ENCODE measurements at places on chromosomes 11 and 22.
A peak's percentile ranks its signal among the peaks of the same experiment; 100 is the strongest.

- DNase-seq, result no peak
Measured at GRCh38 chr22:48299801-48300200, 1527.9 kb downstream of the BRD1 start.

GRCh38 chr22:37300551-37301017 lies 18.3 kb downstream of the CYTH4 start:
- no peak for DNase-seq

DNA sequence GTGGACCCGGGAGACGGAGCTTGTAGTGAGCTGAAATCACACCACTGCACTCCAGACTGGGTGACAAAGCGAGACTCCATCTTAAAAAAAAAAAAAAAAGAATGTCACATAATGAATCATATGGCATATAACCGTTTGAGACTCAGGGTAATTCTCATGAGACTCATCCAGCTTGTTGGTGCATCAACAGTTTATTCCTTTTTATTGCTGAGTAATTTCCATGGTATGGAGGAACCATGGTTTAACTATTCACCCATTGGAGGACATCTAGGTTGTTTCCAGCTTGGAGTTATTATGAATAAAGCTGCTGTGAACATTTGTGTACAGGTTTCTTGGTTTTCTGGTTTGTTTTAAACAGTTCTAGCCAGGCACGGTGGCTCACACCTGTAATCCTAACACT lies 25.3 kb downstream of the PPARA start:
- no peak for DNase-seq

- DNase-seq, result no peak
Measured at GRCh38 chr11:109443052-109443451, 21.1 kb downstream of the C11orf87 start.

DNA sequence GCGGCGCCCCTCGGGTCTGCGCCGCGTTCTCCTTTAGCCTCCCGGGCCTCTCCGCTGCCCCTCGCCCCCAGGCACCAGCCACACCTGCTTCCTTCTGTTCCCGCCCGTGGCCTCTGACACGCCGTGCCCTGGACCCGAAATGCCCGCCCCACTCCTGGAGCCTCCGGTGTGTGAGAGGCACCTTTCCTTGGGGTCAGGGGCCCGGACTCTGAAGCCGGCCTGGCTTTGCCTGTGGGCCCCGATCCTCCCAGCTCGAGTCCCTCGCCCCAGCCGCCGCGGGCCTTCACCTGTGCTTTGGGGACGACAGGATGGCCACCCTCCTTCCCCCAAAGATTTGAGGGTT lies 661 bp upstream of the CDPF1 start:
- no peak for DNase-seq

DNA sequence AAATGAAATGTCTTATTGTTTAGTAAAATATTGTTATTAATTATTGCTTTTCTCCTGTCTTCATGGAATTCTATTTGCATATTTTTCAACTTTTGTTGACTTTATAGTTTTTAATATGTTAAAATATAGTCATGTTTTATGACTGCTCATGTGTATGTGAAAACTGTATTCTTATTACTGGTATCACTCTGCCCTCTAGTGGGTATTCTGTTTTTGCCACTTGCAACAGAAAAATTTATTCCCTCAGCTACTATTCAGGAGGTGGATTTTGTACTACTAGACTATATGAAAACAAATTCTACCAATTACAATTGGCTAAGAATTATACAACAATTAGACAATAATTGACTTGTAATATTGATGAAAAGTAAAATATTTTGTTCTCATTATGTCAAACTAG lies 45.0 kb downstream of the OR4C6 start:
- no peak for DNase-seq

GRCh38 chr11:68447015-68447801 lies 13.3 kb upstream of the PPP6R3 start:
- DNase-seq, result peak; percentile 60

- no peak for DNase-seq
Measured at GRCh38 chr11:42161886-42162285, 702.4 kb upstream of the LRRC4C start.

DNA sequence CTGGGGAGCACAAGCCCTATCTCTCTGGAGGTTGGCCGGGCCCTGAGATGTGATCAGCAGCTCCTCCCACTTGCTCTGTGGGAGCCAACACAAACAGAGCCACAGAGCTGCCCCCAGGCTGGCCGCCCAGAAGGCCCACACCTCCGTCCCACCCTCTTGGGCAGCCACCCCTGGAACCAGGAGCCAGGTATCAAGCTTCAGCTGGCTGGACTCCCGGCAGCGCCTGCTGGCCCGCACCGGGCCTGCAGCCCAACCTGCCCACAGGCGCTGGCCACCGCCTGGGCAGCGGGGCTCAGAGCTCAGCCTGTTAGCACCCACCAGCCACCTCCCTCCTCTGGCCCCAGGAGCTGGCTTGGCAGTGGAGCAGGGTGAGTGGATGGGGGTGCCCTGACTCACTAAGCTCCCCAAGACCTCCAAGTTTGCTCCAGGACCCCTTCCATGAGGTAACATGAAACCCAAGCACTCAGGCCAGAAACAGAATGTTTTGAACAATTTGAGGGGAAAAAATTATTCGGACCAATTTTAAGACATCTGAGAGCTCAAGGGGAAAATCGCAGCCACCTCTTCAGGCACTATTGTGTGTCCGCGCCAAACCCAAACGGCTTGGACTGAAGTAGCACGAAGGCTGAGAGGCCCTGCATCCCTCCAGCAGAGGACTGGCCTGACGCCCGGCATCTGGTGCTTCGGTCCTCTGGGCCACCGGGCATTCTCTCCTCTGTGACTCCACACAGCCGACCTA lies 450.8 kb downstream of the SOX6 start:
- DNase-seq, result no peak

- DNase-seq, result no peak
Measured at GRCh38 chr11:100863080-100863581, 176.0 kb downstream of the ARHGAP42 start.

DNA sequence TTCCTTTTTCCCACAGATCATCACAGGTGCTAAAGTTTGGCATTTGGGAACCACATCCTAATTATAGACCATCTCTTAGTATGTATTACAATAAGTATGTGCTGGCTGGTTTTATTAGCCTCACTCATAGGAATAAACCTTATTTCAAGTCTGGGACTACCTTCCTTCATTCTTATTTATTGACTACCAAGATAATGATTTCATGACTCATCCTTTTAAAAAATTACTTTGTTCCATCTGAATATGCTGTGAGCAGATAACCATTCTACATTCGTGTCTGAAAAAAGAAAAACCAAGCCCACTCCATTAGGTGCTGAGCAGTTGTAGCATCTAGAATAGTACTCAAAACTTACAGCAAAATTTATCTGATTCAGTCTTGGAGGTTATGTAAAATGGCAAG lies 12.3 kb downstream of the TNRC6B start:
- DNase-seq, result no peak

- no peak for DNase-seq
Measured at GRCh38 chr11:62725646-62726045, 1.6 kb downstream of the HNRNPUL2 start.

- no peak for DNase-seq
Measured at GRCh38 chr22:24411256-24412004, 16.0 kb upstream of the ADORA2A start.

DNA sequence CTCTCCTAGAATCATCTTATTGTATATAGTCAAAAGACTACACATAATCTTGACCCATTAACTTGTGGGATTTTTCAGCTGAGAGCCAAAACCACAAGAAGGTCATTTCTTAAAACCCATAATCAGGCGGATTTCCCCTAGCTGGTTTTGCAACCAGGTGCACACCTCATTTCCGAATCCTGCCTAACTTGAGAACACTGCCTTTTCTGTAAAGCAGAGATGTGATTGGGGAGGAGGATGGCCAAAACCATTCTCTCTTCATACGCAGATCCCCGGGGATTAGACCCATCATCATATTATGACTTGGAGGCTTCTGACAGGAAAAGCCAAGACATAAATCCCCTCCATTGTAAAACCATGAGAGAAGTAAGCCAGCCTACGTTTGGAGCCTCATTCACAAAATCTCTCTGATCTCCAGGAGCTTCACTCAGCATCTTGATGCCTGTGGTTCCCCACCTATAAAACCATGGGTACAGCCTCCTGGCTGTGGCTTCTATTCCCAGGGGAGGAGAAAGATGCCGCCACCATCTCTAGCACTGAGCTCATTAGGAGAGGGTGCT lies 191.3 kb downstream of the KIF18A start:
- no peak for DNase-seq

- no peak for DNase-seq
Measured at GRCh38 chr22:33006220-33006954, 51.8 kb downstream of the SYN3 start.

DNA sequence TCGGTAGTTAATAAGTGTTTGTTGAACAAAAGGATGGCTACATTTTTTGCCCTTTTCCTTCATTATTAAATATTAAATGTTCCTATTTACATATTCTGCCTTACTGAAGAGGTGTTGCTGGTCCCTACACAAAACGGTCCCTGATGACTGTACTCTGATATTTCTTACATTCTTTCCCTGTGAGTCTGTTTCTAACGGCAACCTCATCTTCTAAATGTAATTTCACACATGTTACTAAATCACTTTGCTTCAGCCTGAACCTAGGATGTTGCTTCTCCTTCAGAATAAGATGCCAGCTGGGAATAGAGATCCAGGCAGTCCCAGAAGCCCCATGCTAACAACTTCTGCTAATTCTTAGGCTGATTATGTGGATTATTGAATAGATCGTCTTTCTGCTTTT lies 50.3 kb downstream of the SPON1 start:
- no peak for DNase-seq

- no peak for DNase-seq
Measured at GRCh38 chr22:39589875-39590274, 19.3 kb downstream of the CACNA1I start.

GRCh38 chr22:20046730-20047129 lies 25.8 kb downstream of the TANGO2 start:
- no peak for DNase-seq

DNA sequence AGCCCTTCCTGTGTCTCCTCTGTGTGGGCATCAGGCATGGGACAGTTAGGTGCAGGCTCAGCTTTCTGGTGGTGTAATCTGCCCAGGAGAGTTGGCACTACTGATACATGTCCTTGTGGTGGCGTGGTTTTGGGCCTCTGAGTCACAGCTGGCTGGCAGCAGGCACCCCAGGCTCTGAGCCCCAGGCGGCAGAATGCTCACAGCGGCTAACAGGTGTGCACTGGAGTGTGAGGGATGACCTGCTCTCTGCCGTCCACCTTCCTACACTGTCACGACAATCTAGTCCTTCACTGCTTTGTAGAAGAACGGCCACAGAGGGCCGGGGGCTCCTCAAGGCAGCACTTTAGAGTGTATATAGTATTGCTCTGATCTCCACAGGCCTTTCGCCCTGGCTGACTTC lies 100.3 kb upstream of the PITPNB start:
- no peak for DNase-seq

GRCh38 chr22:27116312-27117086 lies 459.1 kb downstream of the MIAT start:
- no peak for DNase-seq

- no peak for DNase-seq
Measured at GRCh38 chr22:46192210-46192993, 42.1 kb downstream of the PPARA start.

DNA sequence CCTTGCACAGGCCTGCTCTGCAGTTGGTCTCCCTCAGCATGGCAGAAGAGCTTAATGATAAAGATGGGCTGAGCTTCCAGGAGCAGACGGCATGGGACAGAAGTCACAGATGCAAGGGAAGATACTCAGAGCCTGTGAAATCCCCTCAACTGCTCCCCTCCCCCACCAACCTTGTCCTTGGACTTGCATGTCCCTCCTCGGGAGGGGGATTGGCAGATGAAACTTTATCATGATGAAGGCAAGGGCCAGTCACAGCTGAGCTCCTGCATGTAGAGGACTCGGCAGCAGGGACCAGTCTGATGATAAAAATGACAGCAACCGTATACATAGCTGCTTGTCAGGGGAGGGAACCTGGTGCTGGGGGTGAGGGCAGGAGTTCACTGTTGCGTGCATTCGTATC lies 6.8 kb upstream of the SLC22A8 start:
- DNase-seq, result no peak

- no peak for DNase-seq
Measured at GRCh38 chr22:19766511-19767426, 6.2 kb downstream of the TBX1 start.

DNA sequence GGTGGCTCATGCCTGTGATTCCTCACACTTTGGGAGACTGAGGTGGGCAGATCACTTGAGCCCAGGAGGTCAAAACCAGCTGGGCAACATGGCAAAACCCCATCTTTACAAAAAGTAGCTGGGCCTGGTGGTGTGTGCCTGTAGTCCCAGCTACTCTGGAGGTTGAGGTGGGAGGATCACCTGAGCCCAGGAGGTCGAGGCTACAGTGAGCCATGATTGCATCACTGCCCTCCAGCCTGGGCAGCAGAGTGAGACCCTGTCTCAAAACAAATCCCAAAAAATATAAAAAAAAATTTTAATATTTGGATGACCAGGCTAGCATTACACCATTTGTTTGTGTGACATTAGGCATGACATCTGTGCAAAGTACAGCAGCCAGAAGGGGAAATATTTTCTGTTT lies 49.7 kb upstream of the CTTN start:
- DNase-seq, result no peak

- DNase-seq, result no peak
Measured at GRCh38 chr22:23754980-23755636, 883 bp upstream of the VPREB3 start.

DNA sequence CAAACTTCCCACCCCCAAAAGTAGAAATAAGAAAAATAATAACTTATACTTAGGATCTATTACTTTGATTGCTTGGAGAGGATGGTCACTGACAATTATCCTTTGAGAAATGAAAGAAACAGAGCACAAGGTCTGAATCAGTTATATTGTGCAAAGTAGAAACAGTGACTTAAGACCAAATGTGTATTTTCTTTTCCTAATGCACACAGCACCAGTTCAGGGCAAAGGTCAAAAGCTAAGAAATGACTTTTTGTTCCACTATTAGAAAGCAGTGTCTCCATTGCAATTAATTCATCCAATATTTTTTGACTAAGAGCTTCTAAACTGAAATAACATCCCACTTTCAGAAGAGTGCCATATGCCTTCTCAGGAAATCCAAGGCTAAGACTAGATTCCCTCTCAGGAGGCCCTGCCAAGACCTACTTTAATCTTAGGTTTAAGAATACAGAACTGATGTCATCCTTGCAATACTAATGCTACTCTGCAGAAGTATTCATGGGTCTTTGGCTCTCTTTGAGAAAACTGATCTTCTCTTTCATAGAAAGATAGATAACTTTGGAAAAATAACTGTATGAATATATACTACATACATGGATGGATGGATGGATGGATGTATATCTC lies 147.0 kb downstream of the APOL5 start:
- DNase-seq, result no peak

GRCh38 chr11:120622189-120622875 lies 110.8 kb downstream of the GRIK4 start:
- DNase-seq, result no peak

DNA sequence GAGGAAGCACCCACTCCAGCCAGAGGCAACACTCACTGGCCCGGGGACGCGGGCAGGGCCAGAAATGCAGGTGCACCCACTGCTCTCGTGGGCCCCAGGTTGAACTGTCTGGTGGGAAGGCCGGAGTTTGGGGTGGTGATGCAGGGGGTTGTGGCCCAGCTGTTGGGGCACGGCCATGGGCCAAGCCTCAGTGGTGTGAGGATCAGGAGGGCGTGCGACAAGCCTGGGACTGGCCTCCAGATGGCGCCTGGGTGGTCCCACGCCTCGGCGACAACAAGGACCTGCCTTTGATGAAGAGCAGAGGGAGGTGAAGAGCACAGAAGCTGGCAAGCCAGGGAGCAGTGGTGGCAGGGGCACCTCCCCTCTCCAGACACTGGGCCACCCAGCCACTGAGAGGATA lies 240.8 kb downstream of the BRD1 start:
- no peak for DNase-seq
